Aorta (tissue), 5 donors: ENCODE measurements at places on chromosomes 3 and 15.

- H3K27ac ChIP-seq = no peak overlapping the region
- no peaks in the 10 kb centered on the region for H3K27me3 ChIP-seq
- DNase-seq = no peak
- H3K36me3 ChIP-seq = no peaks in the 10 kb centered on the region
- no peak overlapping the region for H3K4me3 ChIP-seq
These were observed 35.8 kb downstream of the ZNF710 start for GRCh38 chr15:90036806-90037510.

GRCh38 chr15:58016581-58017175, 48.8 kb downstream of the ALDH1A2 start:
- H3K27me3 ChIP-seq = no peaks in the 10 kb centered on the region
- no peak overlapping the region for H3K4me3 ChIP-seq
- H3K27ac ChIP-seq = no peak overlapping the region
- H3K4me1 ChIP-seq = no peaks in the 10 kb centered on the region
- no peaks in the 10 kb centered on the region for H3K36me3 ChIP-seq

- H3K4me1 ChIP-seq = no peaks in the 10 kb centered on the region
- H3K4me3 ChIP-seq = no peak overlapping the region
- H3K27me3 ChIP-seq = no peaks in the 10 kb centered on the region
- DNase-seq = no peak
- H3K27ac ChIP-seq = no peak overlapping the region
These were observed 94.6 kb upstream of the RASGRF1 start for GRCh38 chr15:79185199-79185598.

- H3K36me3 ChIP-seq = no peaks in the 10 kb centered on the region
- no peak overlapping the region for H3K4me3 ChIP-seq
- no peaks in the 10 kb centered on the region for H3K4me1 ChIP-seq
These were observed 284.6 kb upstream of the RARB start for GRCh38 chr3:25143356-25144025.

DNA sequence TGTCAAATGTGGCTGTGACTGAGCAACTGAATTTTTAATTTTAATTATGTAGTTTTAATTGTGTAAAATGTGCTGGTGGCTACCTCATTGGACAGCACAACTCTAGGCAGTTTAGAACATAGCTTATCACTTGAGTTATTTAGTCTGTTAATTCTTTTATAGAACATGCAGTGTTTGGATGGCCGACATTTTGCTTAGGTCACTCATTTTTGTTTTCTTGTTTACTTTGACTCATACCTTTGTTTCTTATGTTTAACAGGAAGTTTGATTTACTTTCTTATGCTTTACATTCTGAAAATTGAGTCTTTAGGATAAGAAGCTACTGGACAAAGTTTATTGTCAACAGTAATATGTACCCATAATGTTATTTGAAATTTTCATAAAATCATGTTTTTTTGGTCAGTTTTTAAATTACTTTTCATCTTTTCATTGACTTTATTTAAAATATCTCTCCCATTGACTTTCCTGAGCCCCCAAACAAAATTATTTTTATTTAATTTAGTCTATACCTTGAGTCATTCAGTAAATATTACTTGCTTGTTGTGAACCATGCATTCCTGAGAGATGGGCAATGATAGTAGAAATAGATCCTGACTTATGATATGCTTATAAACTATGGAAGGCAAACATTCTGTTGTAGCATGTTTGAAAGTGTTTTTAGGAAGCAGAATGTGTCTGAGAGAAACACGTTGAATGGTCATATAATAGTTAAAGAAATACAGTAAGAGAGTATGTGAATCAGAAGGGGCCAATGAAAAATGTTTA, 60.6 kb downstream of the TCF12 start:
- H3K4me1 ChIP-seq = peaks cover 5% of the 10 kb centered on the region
- no peaks in the 10 kb centered on the region for H3K36me3 ChIP-seq

DNA sequence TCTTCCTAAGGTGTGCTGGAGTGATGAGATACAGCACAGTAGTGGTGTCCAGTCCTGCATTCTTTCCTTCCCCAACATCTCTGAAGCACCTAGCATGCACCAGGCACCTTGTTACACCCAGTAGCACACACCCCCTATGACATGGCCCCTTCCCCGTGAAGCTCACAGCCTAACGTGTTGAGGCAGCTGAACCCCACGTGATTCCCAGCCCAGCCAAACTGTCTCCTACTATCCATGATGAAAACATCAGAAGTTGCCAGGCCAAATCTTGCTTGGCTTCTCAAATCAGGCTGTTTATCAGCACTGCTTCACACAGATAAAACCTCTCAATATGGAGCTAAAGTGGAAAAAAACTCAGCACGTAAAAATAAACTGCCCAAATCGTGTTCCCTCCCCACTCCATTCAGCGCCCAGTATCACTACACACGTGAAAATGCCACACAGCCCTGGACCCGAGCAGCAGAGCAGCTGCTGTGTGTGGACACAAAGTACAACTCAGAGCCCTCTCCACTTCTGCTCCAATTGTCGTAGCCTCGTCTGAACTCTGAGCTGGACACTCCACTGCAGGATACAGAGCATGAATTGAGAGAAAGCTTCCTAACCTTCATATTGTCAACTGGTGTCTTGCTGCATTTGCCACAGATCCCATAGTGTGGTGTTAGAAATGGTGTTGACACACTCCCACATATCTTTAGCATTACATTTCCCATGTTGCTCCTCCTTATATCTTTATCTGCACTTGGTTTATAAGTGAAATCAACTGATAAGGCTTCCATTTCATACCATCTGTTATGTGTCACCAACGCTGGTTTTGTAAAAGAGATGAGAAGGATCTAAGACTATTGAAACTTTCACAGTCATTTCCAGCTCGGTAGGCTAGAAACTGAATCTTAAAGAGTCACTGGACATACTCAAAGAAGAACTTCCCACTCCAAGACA, 279.8 kb downstream of the RORA start:
- H3K4me1 ChIP-seq = no peaks in the 10 kb centered on the region
- DNase-seq = no peak
- no peak overlapping the region for H3K27ac ChIP-seq
- H3K4me3 ChIP-seq = no peak overlapping the region

DNA sequence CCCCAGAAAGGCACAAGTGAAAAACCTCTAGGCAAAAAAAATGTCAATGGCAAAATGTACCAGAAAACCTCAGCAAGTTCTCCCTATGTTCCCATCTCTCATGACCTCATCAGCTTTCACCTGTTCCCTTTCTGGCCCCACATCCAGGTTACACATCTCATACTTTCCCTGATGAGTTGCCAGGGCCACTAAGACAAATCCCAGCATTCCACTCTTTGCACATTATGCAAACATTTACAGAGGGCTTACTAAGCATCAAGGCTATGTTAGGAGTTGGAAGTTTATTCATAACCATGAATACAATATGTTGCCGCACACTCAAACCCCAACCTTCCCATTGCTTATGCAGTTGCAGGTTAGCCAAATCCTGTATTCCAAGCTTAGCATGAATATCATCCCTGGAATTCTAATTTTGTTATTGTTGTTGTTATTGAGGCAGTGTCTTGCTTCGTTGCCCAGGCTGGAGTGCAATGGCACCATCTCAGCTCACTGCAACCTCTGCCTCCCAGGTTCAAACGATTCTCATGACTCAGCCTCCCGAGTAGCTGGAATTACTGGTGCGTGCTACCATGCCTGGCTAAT, 129.3 kb upstream of the UBE2E2 start:
- DNase-seq = no peak
- H3K27ac ChIP-seq = no peak overlapping the region

DNA sequence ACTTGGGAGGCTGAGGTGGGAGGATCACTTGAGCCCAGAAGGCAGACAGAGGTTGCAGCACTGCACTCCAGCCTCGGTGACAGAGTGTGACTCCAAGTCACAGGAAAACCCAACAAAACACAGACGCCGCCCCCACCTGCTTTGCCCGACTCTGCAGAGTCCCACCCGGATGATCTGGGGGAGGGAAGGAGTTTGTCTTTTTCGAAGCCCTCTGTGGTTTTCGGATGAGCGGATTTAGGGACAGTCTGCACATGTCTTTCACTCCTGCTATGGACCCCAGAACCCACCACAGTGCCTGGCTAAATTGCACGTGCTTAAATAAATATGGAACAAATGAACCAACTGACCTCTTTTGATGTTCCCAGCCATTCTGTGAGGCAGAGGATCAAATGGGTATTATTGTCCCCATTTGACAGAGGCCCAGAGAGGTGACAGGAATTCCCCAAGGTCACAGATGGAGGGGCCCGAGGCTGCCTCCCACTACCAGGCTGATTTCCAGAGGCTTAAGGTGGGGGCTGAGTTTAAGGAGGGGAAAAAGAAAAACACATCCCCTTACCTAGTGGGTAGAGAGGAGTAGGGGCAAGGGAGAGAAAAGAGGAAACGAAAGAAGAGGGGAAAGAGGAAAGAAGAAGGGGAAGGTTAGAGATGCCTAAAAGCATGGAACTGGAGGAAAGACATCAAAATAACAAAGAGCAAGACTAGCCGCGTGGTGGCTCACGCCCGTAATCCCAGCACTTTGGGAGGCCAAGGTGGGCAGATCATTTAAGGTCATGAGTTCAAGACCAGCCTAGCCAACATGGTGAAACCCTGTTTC, 59.4 kb upstream of the TFRC start:
- no peaks in the 10 kb centered on the region for H3K36me3 ChIP-seq
- H3K4me1 ChIP-seq = no peaks in the 10 kb centered on the region
- H3K27ac ChIP-seq = no peak overlapping the region

GRCh38 chr3:23508464-23508863, 297.3 kb upstream of the UBE2E1 start:
- no peak for DNase-seq
- H3K4me1 ChIP-seq = no peaks in the 10 kb centered on the region
- H3K27ac ChIP-seq = no peak overlapping the region
- H3K4me3 ChIP-seq = no peak overlapping the region
- no peaks in the 10 kb centered on the region for H3K27me3 ChIP-seq
- H3K36me3 ChIP-seq = no peaks in the 10 kb centered on the region

GRCh38 chr3:29064085-29064484, 216.8 kb upstream of the RBMS3 start:
- no peaks in the 10 kb centered on the region for H3K4me1 ChIP-seq
- H3K4me3 ChIP-seq = no peak overlapping the region
- H3K27me3 ChIP-seq = no peaks in the 10 kb centered on the region
- H3K36me3 ChIP-seq = no peaks in the 10 kb centered on the region

GRCh38 chr3:13574798-13575451, 26.0 kb downstream of the FBLN2 start:
- H3K27me3 ChIP-seq = no peaks in the 10 kb centered on the region
- no peaks in the 10 kb centered on the region for H3K36me3 ChIP-seq
- H3K27ac ChIP-seq = no peak overlapping the region
- DNase-seq = no peak
- H3K4me1 ChIP-seq = no peaks in the 10 kb centered on the region
- no peak overlapping the region for H3K4me3 ChIP-seq

- H3K4me1 ChIP-seq = peaks cover 3% of the 10 kb centered on the region
- H3K36me3 ChIP-seq = no peaks in the 10 kb centered on the region
- peak overlapping the region; percentile 20 for H3K27ac ChIP-seq
- no peaks in the 10 kb centered on the region for H3K27me3 ChIP-seq
- peak; percentile 88 for DNase-seq
- H3K4me3 ChIP-seq = peak overlapping the region; percentile 72
These were observed 426 bp downstream of the KAT2B start for GRCh38 chr3:20040548-20041196.

- no peak overlapping the region for H3K27ac ChIP-seq
- H3K27me3 ChIP-seq = no peaks in the 10 kb centered on the region
- no peaks in the 10 kb centered on the region for H3K36me3 ChIP-seq
- H3K4me1 ChIP-seq = no peaks in the 10 kb centered on the region
- no peak for DNase-seq
These were observed 229.7 kb upstream of the ICE2 start for GRCh38 chr15:60708684-60709083.

DNA sequence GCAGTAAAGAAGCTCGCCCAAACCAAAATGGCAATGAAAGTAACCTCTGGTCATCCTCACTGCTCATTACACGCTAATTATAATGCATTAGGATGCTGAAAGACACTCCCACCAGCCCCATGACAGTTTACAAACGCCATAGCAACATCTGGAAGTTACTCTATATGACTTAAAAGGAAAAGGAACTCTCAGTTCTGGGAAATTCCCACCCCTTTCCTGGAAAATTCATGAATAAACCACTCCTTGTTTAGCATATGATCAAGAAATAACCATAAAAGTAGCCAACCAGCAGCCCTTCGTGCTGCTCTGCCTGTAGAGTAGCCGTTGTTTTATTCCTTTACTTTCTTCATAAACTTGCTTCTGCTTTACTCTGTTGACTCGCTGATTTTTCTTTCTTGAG, 164.6 kb downstream of the SMAD6 start:
- H3K36me3 ChIP-seq = no peaks in the 10 kb centered on the region
- H3K27ac ChIP-seq = no peak overlapping the region
- H3K4me3 ChIP-seq = no peak overlapping the region

- H3K4me3 ChIP-seq = no peak overlapping the region
- no peaks in the 10 kb centered on the region for H3K4me1 ChIP-seq
- no peak for DNase-seq
- no peaks in the 10 kb centered on the region for H3K36me3 ChIP-seq
- no peaks in the 10 kb centered on the region for H3K27me3 ChIP-seq
These were observed 491.3 kb downstream of the TAFA4 start for GRCh38 chr3:68441054-68441453.

- peak; percentile 57 for DNase-seq
- H3K27ac ChIP-seq = peak overlapping the region; percentile 66
- no peak overlapping the region for H3K4me3 ChIP-seq
- no peaks in the 10 kb centered on the region for H3K4me1 ChIP-seq
These were observed 13.4 kb downstream of the CIDEC start for GRCh38 chr3:9866639-9867038.

- H3K27ac ChIP-seq = no peak overlapping the region
- peaks cover 3% of the 10 kb centered on the region for H3K4me1 ChIP-seq
- no peak overlapping the region for H3K4me3 ChIP-seq
- no peaks in the 10 kb centered on the region for H3K27me3 ChIP-seq
- no peak for DNase-seq
- no peaks in the 10 kb centered on the region for H3K36me3 ChIP-seq
These were observed 30.4 kb downstream of the SQOR start for GRCh38 chr15:45665261-45665660.

DNA sequence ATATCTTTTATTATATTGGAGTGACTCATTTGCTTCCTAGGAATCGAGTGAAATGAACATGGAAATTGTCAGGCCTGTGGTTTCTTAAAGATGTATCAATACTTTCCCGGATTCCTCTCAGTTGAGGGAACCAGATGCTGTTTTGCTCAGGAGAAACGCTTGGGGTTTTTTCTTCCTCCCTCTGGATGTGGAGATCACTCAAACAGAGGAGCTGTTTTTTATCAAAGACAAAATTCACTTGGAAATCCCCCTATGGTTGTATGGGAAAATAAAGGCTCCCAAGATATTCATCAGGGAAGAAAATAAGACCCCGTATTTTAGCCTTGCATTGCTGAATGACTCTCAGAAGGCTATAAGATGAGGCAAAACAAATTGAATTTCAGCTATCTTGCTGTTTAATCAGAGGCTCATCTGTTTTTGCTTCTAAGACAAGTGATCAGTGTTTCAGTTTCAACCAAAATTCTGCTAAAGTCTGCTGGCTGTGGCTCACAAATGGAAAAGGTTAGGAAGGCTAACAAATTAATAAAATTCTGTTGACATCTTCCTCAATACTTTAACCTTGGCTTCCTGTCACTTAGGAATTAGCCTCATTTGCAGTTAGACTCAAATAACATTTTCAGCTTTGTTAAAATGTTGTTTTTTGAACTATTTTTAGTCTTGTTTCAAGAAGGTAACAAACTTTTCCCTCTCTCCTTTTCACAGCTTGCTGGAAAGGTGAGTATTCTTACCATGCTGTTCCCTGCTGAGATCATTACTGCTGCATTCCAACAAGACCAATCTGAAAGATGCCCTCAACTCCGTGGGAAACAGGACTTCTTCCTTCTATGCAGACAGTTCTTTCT, 83.6 kb downstream of the COL6A5 start:
- no peak overlapping the region for H3K27ac ChIP-seq
- no peaks in the 10 kb centered on the region for H3K4me1 ChIP-seq
- H3K4me3 ChIP-seq = no peak overlapping the region
- no peak for DNase-seq
- no peaks in the 10 kb centered on the region for H3K36me3 ChIP-seq
- H3K27me3 ChIP-seq = no peaks in the 10 kb centered on the region
